Foreskin melanocyte (primary cell): ENCODE measurements at places on chromosomes 13 and 19.

DNA sequence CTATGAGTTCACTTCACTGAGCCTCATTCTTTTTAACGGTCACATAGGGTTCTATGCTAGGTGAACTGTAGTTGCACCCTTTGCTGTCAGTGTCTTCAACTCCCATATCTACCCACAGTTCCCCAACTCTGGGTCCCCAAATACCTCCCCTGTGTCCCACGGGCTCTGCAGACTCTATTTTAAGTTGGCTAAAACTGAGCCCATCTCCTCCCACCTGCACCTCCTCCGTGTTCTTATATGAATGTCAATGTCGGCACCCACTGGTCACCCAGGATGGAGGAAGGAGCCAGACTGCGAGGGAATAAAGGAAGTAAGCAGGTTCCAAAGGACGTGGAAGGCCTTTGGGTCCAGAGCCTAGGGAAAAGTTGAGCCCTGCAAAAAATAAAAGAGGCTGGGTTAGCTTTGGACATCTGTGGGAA is 802 bp upstream of the PIN1 start:
- no peak for DNase-seq

GRCh38 chr13:61417086-61417570 is 1.5 kb upstream of the PCDH20 start:
- no peak for DNase-seq

GRCh38 chr19:49491804-49492572 is 4.2 kb upstream of the RPS11 start:
- DNase-seq, result no peak

DNA sequence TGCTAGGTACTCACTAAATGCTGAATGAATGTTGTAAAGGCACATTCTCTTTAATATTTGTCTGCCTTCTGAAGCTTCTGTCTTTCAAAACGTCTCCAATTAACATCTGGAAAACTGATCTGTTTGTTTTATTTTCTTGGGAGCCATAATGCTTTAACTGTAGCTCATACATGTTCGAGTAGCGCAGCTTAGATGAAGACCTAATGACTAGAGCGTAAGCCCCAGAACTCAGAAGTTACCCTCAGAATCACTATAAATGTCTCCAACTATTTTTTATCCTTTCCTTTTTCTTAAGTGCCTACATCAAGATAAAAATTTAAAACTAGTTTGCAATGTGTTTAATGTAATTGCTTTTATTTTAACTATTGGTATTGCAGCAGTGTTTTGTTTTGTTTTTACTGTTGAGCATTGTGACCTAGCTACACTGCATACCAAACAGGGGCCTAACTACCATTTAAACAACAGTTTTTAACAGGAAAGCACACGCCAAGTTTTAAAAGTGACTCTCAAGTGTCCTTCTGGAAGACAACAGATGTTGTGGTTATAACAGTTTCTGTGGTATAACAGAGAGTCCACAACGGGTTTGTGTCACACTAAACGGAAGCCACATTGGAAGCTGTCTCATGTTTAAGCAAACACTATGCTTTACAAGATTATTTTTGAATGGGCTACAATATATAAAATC is 42.0 kb downstream of the MRPL57 start:
- DNase-seq, result no peak

DNA sequence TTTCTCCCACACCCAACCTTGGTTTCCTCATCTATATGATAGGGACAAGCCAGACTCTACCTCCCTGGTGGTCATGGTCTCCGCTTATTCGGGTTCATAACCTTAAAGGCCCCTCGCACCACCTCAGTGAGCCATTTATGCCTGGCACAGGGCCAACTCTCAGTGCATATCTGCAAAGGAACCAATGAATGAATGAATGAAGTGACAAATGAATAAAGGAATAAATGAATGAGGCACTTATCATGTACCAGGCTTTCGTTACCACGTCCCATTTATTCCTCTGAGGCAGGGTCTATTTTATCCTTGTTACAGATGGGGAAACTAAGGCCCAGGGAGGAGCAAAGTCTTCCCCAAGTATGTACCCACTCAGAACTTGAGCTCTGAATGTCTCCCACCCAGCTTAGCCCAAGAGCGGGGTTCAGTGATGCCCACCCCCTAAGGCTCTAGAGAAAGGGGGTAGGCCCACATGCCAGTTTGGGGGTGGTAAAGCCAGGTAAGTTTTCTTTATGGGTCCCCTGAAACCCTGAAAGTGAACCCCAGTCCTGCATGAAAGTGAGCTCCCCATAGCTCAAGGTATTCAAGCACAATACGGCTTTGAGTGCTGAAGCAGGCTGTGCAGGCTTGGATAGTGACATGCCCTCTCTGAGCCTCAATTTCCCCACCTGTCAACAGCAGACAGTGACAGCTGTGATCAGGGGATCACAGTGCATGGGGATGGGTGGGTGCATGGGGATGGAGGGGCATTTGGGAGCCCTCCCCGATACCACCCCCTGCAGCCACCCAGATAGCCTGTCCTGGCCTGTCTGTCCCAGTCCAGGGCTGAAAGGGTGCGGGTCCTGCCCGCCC is 490 bp upstream of the SLC5A5 start:
- no peak for DNase-seq

- DNase-seq, result no peak
Measured at GRCh38 chr13:26708007-26708297, 52.6 kb downstream of the GPR12 start.

DNA sequence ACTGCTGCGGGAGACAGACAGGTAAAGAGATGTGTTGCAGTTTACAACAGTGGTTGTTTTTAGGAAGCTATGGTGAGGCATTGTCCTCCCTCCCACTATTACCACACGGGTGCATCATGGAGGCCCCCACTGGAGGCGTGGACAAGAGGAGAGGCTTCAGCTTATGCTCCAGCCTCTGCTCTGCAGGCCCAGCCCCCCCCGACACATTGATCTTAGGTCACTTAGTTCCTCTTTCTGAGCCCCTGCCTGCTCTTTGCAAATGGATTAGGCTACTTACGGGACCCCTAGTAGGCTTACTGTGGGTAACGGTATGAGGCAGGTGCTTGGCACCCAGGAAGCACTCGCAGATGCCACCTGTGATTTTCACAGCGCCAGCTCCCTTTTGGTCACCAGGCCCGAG is 123.9 kb downstream of the SLC7A1 start:
- DNase-seq, result no peak
